ENCODE measurements at places on chromosomes 1 and 21.

GRCh38 chr1:23018661-23019093 lies 591 bp upstream of the KDM1A start:
- DNase-seq = peak; percentile 29

DNA sequence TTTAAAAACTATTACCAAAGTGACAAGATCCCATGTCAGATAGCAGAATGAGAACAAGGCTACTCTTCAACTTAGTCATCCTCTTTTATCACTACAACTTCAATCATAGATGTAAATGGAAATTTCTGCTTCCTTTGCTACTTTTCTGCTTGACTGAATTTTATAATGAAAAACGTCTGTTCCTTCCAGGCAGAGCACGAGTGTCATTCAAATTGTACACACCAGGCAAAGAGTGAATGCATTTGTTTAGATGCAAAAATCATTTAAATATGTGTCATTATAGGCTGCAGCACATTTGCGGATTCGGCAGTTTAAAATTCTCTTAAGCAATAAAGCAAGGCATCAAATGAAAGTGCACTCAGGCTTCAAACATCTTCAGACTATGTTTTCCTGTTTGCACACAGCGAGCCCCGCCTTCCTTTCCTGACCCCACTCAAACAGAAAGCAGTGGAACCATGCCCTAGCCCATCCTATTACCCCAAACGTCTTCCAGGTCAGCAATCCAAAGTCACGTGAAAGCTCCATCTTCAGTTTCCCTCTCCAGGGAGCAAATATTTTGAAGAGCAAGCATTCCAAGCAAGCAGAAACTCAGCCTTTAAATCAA lies 99.6 kb downstream of the APP start:
- DNase-seq = peak; percentile 13

- DNase-seq = peak; percentile 76
Observed at GRCh38 chr1:1307261-1307922, 338 bp downstream of the ACAP3 start.

DNA sequence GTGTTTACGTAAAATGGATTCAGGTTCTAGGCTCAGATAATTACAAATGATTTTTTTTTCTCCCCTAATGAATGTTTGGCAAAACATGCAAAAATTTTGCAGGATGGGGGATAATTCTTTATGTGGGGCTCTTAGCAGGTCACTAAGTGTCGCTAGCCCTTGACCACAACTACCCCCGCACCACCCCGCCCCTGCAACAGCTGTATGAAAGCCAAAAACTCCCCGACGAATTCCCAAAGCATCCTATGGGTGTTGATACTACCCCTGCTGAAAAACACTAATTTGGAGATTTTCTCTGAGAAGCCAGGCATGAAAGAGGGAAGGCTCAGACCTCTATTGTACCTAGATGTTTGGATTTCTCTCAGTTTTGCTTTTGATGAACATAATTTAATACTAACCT lies 243.0 kb downstream of the TRABD2B start:
- DNase-seq = no peak

GRCh38 chr1:48873944-48874343 lies 97.3 kb upstream of the BEND5 start:
- DNase-seq = peak; percentile 46

DNA sequence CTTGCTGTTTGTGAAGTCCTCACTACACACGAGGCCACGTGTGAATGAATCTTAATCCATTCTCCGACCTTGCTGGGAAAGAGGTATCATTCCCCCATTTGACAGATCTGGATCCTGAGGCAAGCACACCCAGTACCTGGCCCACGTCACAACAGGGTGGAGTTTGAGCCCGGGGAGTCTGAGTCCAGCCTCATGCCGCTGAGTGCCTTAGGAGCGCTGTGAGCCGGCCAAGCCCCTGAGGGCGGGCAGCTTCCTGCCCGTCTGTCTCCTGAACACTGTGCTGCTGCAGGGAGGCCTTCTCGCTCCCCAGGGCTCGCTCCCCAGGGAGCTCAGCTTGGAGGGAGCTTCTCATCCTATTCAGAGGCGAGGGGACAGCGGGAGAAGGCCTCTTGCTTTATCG lies 29.7 kb downstream of the SLC45A1 start:
- no peak for DNase-seq

- no peak for DNase-seq
Observed at GRCh38 chr21:36988536-36988935, 18.0 kb upstream of the RIPPLY3 start.

DNA sequence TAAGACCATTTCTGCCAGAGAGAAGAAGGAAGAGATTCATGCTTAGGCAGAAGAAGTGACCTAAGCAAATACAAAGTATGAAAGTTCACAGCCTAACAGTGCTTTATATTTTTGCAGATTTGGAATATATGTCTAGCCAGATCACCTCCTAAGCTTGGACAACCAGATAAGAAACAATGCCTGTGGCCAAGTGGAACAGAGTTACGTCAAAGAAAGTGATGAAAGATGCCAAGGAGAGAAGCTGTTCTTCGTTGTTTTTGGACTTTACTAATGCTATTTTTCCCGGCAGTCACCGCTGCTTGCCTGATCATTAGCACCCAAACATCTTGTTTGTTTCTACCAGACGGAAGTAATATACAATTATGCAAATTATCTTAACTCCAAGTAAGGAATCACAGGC lies 489.2 kb upstream of the C1orf87 start:
- DNase-seq = no peak

DNA sequence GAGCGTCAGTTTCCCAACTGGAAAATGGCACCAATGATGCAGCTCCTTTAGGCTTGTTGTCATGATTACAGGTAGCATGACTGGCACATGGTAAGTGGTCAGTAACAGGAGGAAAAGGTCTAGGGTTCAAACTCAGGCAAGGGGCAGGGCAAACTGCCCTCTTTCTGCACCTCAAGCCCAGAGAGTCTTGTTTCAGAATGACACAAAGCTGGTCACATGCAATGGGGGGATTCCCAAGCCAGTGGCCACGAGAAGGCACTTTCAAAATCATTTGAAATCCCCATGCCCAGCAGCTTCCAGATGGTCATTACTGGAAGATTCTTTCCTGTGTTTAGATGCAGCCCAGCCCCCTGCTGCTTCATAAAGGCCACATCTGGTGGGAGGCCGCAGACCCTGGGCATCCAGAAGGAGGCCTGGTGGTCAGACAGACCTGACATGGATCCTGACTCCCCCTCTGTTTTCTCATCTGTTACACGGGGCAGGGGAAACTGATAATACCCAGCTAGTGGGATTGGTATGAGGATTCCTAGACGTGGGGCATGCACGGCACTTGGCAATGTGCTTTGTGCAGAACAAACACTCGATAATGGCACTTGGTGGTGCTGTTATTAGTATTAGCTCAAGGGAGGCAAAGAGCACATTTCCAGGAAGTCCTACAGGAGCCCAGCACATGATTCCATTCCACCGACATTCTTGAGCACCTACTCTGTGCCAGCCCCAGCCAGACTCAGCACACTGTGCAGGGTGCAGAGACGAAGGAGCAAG lies 6.9 kb upstream of the PLA2G2D start:
- no peak for DNase-seq

DNA sequence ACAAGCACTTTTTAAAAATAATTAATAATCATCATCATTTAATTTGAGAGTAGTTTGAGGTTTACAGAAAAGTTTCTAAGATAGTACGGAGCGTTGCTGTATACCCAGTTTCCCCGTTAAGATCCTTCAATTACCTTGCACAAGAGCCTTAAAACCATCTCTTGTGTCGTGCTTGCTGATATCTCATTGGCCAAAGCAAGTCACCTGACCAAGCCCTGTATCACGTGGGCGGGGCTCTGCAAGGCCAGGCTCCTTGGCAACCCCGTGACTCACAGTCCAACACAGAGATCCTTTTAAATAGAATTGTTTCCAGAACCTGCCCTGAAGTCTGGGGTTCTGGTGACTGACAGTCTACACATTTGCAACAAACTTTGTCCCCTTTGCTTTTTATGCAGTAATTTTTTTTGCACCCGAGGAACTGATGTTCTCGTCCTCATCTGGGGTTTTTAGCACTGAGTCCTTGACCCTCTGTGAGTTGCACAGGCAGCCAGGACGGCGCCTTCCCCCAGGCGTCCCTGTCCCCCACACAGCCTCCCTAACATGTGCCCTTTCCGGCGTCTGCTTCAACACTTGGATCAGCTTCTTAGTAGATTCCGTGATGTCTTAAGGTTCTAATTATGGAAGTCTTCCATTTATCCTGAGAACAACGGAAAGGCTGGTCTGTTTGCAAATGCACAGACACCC lies 183.3 kb upstream of the TMEM51 start:
- DNase-seq = peak; percentile 29

- DNase-seq = no peak
Observed at GRCh38 chr1:208737922-208738321, 493.7 kb upstream of the PLXNA2 start.

- peak; percentile 75 for DNase-seq
Observed at GRCh38 chr1:23799570-23800399, 769 bp downstream of the GALE start.

- no peak for DNase-seq
Observed at GRCh38 chr1:94738371-94738770, 81.8 kb upstream of the SLC44A3 start.

DNA sequence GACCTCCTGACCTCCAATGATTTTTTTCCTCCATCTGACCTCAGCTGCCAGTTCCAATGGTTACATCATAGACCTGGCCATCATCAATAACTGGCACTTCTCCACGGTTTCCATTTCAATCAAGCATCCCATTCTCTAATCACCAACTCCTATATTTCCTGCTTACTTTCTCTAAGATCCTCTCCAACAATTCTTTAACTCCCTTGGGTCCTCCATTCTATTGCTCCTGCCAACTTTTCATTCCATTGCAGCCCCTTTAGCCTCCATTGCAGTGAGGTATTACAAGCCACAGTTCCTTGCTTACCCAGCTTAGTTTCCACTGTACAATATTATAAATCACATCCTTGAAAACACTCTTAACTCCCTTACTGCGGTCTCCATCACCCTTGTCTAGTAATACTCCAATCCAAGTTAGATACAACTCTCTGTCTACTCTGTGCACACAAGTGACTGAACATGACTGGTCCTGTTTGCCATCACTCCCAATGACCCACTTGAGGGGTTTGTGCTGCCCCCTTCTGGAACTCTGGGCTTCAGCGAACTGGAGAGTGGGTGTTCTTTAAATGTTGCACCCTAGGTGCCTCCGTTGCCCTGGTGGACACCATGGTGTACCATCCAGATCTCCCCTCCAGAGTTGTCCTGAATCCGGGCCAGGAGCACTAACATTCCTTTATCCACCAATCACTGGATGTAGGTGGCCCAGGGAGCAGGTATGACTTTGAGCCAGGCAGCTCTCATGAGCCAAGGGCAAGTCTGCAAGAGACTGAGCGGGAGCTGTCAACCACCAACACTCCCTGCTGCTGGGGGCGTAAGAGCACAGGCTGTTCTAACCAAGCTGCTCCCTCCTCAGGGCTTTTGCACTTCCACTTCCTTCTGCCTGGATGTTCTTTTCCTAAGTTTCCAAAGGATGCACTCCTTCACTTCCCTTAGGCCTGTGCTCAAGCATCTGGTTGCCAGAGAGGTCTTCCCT lies 3.7 kb upstream of the FNDC7 start:
- peak; percentile 42 for DNase-seq

DNA sequence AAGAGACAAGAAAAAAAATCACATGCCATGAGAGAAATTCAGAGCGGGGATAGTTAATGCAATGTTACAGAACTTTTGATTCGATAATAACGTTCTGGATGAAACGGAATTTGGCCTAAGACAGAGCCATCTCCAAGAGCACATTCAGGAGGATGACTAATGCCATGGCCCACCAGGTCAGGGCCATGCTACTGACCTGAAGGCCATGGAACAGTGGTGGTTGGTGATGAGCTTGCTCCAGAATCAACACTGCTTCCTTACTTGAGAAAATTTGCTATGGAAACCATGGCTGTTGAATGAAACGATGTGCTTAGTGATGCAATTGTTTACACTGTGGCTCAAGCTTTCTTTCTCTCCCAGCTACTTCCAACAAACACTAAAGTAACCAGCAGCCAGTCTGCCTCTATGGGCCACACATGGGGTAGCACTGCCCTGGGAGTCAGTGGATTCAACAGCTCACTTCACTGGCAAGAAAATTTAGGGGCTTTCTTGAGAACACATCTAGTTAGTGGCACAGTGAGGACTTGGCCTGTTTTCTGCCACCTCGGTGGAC lies 299.1 kb downstream of the PCP4 start:
- peak; percentile 41 for DNase-seq

DNA sequence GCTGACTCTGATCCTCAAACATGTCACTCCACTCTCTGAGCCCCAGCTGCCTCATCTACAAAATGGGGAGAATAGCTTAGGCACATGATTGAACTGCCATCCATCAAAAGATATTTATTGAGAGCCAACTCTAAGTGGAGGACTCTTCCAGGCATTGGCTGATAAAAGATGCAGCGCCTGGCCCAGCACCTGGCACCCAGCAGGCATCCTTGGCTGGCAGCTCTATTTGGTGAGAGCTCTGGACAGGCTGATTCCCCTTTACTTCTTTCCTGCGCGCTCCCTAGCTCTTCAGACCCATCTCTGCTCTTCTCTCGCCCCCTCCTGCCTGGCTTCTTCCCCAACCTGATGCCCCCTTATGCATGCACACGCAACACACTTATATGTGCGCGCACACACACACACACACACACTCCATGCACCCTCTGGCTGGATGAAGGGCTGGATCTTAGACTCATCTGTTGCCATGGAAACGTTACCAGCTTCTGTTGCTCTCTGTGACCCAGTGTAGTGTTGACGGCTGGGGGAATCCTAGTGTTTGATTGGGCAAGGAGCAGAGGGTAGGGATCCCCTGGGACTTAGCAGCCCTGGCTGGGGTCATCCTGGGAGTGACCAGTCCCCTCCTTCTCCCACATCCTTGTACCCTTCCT lies 49.3 kb downstream of the VWA5B1 start:
- peak; percentile 82 for DNase-seq

DNA sequence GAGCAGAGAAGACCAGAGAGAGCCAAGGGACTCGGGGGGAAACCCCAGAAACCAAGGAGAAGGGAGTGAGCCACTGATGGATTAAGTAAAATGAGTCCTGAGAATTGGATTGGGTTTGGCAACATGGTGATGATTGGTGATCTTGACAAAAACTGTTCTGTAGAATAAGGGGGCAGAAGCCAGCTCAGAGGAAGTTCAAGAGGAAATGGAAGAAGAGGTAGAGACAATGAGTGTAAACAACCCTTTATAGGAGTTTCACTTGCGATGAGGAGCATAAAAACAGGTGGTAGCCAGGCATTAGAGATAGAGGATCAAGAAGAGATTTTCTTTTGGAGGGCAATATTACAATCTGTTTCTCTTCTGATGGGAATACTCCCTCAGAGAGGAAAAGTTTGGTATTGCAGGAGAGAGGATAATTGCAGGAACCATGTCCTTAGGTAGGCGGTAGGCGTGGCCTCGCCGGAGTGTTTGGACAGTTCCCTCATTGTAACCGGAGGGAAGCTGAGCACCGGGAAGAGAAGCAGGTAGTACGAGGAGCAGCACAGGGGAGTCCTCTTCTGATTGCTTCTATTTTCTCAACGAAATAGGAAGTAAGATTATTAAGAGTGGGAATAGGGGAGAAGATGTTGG lies 68.4 kb upstream of the TENT5C start:
- peak; percentile 30 for DNase-seq

DNA sequence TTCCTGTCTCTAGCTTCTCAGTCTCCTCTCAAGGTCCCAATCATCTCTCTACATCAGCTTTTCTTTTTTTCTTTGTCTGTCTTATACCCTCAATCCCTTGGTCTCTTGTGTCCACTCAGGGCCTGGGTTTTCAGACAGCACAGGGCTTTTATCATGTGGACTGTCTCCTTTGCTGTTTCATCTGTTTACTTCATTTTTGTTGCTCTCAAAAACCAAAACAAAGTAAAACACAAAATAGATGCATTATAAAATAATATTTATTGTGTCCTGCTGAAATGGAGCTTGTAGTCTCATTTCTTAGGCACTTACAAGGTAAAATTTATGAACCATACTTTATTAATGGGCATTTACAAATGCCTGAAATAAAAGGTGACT lies 17.8 kb upstream of the SLAMF6 start:
- DNase-seq = no peak

All from neural progenitor cell (in vitro differentiated cells).